Colonic mucosa (tissue), 4 donors: ENCODE measurements at places on chromosomes 3 and 15. TPM values are rescaled to one million over a fixed set of nuclear protein-coding genes. Genes with fewer than 3 reads are reported as not detected.

ARL14 gene
- total RNA-seq: 44.1 TPM

ANKUB1 gene
- not detected for total RNA-seq

DNA sequence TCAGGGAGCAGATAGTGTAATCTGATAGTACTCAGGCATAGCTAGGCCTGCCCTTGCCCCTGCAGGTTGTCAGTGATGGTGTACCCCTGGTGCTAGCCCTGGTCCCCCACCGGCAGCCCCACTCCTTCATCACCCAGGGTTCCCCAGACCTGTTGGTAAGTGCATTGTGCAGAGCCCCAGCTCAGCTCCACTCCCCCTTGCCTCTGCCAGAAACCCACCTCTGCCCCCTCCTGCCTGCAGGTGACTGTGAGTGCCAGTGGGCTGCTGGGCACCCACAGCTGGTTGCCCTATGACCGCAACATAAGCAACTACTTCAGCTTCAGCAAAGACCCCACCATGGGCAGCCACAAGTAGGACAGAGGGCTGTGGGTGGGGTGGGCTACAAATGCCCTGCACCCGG, 27.5 kb downstream of the NBEAL2 start:
- H3K4me3 ChIP-seq: no peak overlapping the region
- H3K36me3 ChIP-seq: peaks cover 5% of the 10 kb centered on the region
- no peaks in the 10 kb centered on the region for H3K4me1 ChIP-seq
- peak; percentile 16 for DNase-seq
- no peaks in the 10 kb centered on the region for H3K27me3 ChIP-seq

GRCh38 chr3:107987036-107987939, 103.5 kb downstream of the CD47 start:
- H3K4me3 ChIP-seq: no peak overlapping the region
- peak; percentile 84 for DNase-seq
- no peaks in the 10 kb centered on the region for H3K36me3 ChIP-seq
- peak overlapping the region; percentile 42 for H3K27ac ChIP-seq

- H3K27me3 ChIP-seq: no peaks in the 10 kb centered on the region
- peaks cover 45% of the 10 kb centered on the region for H3K36me3 ChIP-seq
- H3K4me3 ChIP-seq: no peak overlapping the region
These were observed 51.2 kb downstream of the KLHL25 start for GRCh38 chr15:85743392-85744055.

DNA sequence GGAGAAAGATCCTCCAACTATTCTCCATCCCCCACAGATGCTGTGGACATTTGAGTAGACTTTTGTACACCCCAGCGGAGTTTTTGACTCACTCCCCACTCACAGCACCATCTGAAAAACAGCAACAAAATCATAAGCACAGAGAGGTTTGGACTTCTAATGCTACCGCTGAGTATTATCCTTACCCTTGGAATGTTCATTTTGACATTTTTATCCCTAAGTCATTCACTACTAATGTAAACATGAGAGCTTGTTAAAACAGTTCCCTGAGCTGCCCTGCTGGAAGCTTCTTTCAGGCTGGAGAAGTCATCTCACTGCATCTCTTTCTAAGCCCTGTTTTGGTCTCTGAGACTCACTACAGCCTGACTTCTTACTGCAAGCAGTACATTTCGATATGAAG, 1045.9 kb downstream of the MCTP2 start:
- no peak for DNase-seq
- H3K27me3 ChIP-seq: no peaks in the 10 kb centered on the region
- H3K4me1 ChIP-seq: no peaks in the 10 kb centered on the region

- DNase-seq: no peak
- H3K27ac ChIP-seq: no peak overlapping the region
- H3K4me1 ChIP-seq: no peaks in the 10 kb centered on the region
- H3K27me3 ChIP-seq: no peaks in the 10 kb centered on the region
- no peaks in the 10 kb centered on the region for H3K36me3 ChIP-seq
These were observed 28.4 kb upstream of the TPRG1 start for GRCh38 chr3:189143321-189143720.

TEX9 gene
- 5.9 TPM for total RNA-seq

PML gene
- total RNA-seq: 27.0 TPM

DNA sequence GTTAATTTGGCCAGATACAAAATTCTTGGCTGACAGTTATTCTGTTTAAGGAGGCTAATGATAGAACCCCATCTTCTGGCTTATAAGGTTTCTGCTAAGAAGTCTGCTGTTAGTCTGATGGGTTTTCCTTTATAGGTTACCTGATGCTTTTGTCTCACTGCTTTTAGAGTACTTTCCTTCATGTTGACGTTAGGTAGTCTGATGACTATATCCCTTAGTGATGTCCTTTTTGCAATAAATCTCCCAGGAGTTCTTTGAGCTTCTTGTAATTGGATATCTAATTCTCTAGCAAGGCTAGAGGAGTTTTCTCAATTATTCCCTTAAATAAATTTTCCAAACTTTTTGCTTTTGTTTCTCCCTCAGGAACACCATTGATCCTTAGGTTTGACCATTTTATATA, 114.1 kb upstream of the CDIN1 start:
- DNase-seq: no peak
- no peaks in the 10 kb centered on the region for H3K36me3 ChIP-seq
- no peaks in the 10 kb centered on the region for H3K27me3 ChIP-seq
- H3K4me3 ChIP-seq: no peak overlapping the region

DNA sequence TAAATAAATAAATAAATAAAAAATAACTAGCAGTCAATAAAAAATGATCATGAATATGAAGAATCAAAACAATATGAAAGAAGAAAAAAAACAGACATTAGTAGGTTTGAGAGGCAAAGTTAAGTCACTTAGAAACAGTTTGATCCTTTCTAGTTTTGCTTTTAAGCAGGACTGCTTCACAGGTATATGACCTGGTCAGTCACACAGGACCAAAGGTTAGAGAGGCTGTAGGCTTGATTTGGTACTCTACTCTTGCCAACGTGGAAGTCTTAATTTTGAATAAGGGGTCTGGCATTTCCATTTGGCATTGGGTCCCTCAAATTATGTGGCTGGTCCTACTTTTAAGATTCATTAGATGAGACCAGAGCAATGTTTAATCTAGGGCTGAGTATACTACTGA, 441.7 kb upstream of the NECTIN3 start:
- H3K4me3 ChIP-seq: no peak overlapping the region
- no peaks in the 10 kb centered on the region for H3K27me3 ChIP-seq
- H3K27ac ChIP-seq: no peak overlapping the region
- no peak for DNase-seq
- H3K4me1 ChIP-seq: no peaks in the 10 kb centered on the region

DNA sequence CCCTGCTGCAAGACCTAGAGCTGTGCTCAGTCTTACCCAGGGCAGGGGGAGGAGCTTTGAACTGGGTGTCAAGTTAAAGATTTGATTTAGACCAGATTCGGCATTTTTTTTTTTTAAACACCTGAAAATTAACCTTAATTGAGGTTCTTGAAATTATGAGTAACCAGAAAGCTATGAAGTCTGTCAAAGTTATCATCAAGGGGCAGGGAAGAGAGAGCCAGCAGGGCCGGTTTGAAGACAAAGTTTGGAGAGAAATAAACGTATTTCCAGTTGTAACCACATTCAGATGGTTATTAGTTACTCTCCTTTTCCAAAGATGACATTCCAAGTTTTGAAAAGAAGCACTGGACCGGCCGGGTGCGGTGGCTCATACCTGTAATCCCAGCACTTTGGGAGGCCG, 12.0 kb downstream of the TMEM266 start:
- no peak overlapping the region for H3K4me3 ChIP-seq
- H3K36me3 ChIP-seq: no peaks in the 10 kb centered on the region
- H3K27ac ChIP-seq: no peak overlapping the region
- no peaks in the 10 kb centered on the region for H3K4me1 ChIP-seq

GRCh38 chr3:60169755-60170154, 1081.5 kb downstream of the FHIT start:
- no peak overlapping the region for H3K4me3 ChIP-seq
- H3K4me1 ChIP-seq: no peaks in the 10 kb centered on the region
- no peaks in the 10 kb centered on the region for H3K36me3 ChIP-seq
- H3K27ac ChIP-seq: no peak overlapping the region
- DNase-seq: no peak
- no peaks in the 10 kb centered on the region for H3K27me3 ChIP-seq

DNA sequence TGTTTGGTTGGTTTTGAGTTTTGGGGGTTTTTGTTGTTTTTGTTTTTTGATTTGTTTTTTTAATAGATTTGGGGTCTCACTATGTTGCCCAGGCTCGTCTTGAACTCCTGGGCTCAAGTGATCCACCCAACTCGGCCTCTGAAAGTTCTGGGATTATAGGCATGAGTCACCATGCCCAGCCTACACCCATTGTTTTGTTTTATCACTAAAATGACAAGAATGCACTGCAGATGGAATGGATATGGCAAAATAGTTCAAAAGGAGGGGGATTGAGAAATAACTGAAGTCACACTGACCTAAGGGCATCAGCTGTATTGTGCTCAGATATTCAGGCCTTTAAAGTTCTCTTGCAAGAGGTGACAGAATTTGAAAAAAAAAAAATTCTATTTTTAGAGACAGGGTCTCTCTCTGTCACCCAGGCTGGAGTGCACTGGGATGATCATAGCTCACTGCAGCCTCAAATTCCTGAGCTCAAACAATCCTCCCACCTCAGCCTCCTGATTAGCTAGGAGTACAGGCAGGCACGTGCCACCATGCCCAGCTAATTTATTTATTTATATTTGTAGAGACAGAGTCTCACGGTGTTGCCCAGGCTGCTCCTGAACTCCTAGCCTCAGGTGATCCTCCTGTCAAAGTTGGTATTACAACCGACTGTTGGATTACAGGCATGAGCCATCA, 4.4 kb upstream of the RASA2 start:
- H3K27me3 ChIP-seq: no peaks in the 10 kb centered on the region
- H3K27ac ChIP-seq: no peak overlapping the region
- H3K4me1 ChIP-seq: no peaks in the 10 kb centered on the region
- H3K36me3 ChIP-seq: no peaks in the 10 kb centered on the region

- no peak overlapping the region for H3K27ac ChIP-seq
- DNase-seq: no peak
- H3K4me3 ChIP-seq: no peak overlapping the region
- no peaks in the 10 kb centered on the region for H3K4me1 ChIP-seq
- no peaks in the 10 kb centered on the region for H3K27me3 ChIP-seq
These were observed 680.3 kb downstream of the AGBL1 start for GRCh38 chr15:86759800-86760523.

PATL2 gene
- total RNA-seq: 2.6 TPM

DNA sequence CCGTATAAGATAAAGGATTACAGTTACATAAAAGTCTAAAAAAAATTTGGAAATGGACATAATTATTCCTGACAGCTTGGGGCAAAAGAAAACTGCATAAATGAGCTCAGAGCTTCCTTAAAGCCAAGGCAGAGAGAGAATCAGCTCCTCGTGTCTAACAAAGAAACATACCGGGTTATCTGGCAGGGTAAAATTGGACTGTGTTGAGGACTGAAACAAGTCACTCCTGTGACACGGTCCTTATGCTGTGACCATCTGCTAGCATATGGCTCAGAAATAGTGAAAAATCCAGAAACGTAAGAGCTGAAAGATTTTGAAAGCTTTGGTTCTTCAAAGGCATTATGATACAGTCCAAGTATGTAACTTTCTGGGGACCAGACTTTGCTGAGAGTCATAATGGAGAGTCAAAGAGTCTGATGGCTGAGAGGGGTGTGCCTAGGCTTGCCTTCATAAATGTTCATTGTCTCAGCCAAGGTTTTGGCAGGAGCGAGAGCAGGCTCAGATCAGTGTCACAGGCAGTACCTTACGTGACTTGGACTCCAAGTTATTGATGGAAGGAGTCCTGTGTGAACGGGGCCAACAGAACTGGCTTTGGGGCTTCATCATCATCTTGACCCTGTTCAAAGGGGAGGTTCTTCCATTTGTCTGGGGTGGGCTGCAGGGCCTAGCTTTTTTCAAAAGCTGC, 12.5 kb downstream of the MAP6D1 start:
- no peaks in the 10 kb centered on the region for H3K27me3 ChIP-seq
- H3K27ac ChIP-seq: no peak overlapping the region
- no peak overlapping the region for H3K4me3 ChIP-seq
- no peak for DNase-seq
- H3K4me1 ChIP-seq: no peaks in the 10 kb centered on the region

AP3B2 gene
- total RNA-seq: 0.82 TPM

ONECUT1 gene
- not detected for total RNA-seq

C3orf62 gene
- 4.2 TPM for total RNA-seq

DNA sequence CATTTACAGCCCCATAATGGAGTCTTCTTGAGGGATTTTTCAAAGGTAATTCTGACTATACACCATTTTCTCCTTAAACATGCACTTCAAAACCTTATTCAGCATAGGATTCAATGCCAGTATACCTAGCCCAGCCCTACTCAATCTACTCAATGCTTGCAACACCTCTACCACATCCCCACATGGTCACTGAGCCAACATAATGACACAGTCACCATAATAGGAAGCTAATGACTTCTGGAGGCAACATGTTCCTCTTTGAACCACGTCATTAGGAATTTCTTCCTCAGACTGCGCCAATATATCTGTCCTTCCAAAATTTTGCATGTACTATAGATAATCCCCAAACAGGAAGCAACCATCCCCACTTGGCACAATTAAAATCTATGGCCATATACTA, 153.9 kb upstream of the SETMAR start:
- no peaks in the 10 kb centered on the region for H3K4me1 ChIP-seq
- no peaks in the 10 kb centered on the region for H3K36me3 ChIP-seq
- H3K4me3 ChIP-seq: no peak overlapping the region
- no peaks in the 10 kb centered on the region for H3K27me3 ChIP-seq
- H3K27ac ChIP-seq: no peak overlapping the region
- no peak for DNase-seq

- H3K36me3 ChIP-seq: no peaks in the 10 kb centered on the region
- H3K27ac ChIP-seq: peak overlapping the region; percentile 100
- no peak for DNase-seq
These were observed 878 bp upstream of the RAD51 start for GRCh38 chr15:40693904-40694687.

- H3K36me3 ChIP-seq: no peaks in the 10 kb centered on the region
- no peak overlapping the region for H3K4me3 ChIP-seq
- H3K4me1 ChIP-seq: peaks cover 6% of the 10 kb centered on the region
- no peak overlapping the region for H3K27ac ChIP-seq
These were observed 38.6 kb upstream of the RAB6B start for GRCh38 chr3:133934073-133934970.

DNA sequence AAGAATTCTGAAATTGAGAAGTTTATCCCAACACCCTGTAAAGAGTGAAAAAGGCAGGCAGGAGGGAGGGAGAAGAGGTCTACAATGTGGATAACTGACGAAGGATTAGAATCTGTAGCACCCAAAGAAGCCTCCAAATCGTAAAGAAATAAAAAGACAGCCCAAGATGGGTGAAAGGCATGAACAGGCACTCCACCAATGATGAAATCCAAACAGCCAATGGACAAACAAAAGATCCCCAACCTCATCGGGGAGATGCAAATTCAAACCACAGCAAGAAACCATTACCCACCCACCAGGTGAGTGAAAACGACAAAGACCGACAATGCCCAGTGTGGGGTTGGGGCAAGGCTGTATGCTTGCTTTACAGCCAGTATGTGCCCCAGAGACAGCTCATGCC, 85.6 kb downstream of the IQSEC1 start:
- no peak overlapping the region for H3K27ac ChIP-seq
- DNase-seq: no peak
- no peaks in the 10 kb centered on the region for H3K36me3 ChIP-seq

OR5K2 gene
- total RNA-seq: not detected
